ENCODE measurements at places on chromosomes 2 and 18. TPM values are rescaled to one million over a fixed set of nuclear protein-coding genes. Genes with fewer than 3 reads are reported as not detected.

DNA sequence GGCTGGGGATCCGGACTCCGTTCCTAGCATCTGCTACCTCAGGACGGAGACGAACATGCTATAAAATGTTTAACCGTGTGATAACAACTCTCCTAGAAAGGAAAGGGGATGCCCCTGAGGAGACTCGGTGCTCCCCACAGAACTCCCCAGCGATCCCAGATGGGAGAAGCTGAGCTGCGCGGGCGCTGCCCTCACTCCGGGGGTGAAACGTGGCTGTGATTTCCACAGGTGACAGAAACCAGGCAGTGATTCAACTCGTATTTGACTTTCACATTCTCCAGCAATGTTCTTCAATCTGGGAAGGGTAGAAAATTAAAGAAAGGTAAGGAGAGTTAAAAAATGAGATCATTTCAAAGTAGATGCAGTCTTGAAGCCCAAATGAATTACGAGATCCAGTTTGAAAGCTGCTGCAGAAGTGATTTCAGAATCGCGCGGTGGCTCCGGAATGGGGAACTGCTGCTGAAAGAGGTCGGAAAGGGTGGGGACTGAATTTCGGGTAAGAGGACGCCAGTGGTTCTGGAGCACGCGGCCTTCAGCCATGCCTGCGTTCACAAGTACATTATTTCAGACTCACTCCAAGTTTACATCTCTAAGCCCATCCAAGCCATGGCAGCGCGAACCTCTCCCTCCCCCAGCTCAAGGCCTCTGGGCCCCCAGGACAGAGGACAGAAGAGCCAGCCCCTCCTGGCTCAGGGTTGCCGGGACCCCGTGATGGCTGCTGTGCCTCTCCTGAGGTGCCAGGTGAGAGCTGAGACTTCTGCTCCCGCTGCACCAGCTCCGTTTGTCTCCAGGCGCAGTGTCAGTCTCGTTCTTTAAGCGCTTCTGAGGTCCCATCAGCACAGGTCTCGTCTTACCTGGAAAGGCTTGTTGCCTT, 39.5 kb downstream of the ADNP2 start:
- H3K36me3 ChIP-seq = no peaks in the 10 kb centered on the region
- DNase-seq = no peak
- peaks cover 10% of the 10 kb centered on the region for H3K27me3 ChIP-seq
- peak overlapping the region; percentile 74 for H3K4me3 ChIP-seq

Gene RND3
- not detected for total RNA-seq

- H3K36me3 ChIP-seq = no peaks in the 10 kb centered on the region
- no peaks in the 10 kb centered on the region for H3K4me1 ChIP-seq
- H3K27ac ChIP-seq = no peak overlapping the region
These were observed 47.8 kb downstream of the TMX3 start for GRCh38 chr18:68667121-68667520.

DNA sequence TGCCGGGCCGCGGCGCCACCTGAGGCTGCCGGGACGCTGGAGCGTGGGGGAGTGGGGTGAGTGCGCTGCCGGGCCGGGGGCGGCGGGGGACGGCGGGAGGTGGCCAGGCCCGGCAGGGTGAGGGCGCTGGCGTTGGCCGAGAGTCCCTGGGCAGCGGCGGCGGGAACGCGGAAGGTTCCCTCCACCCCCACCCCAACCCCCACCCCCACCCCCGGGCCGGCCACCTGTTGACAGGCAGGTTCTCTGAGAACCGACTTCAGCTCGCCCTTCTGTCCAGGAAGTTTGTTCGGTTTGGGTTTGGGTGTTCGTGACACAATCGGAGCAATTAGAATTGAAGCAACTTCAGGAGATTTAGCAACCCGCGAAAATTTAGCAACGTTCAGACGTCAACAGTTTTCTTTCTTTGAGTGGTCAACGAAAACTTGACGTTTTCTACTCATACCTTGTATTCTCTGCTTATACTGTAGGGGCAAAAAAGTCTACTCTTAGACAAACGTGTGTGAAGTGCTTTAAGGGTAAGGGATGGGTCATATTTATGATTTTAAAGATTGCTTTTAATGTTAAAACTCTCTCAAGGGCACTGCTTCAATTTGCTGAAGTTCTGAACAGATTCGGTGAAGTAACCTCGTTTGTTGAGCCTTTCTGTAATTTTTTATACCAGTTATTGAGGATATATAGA, 9.3 kb downstream of the OTX1 start:
- H3K27me3 ChIP-seq = peaks cover 83% of the 10 kb centered on the region
- H3K4me3 ChIP-seq = peak overlapping the region; percentile 41
- H3K4me1 ChIP-seq = peaks cover 39% of the 10 kb centered on the region
- no peak for DNase-seq

GRCh38 chr2:70388128-70388527, 86.3 kb upstream of the FAM136A start:
- no peaks in the 10 kb centered on the region for H3K36me3 ChIP-seq
- H3K4me3 ChIP-seq = no peak overlapping the region
- H3K27me3 ChIP-seq = peaks cover 27% of the 10 kb centered on the region
- no peak overlapping the region for H3K27ac ChIP-seq

DNA sequence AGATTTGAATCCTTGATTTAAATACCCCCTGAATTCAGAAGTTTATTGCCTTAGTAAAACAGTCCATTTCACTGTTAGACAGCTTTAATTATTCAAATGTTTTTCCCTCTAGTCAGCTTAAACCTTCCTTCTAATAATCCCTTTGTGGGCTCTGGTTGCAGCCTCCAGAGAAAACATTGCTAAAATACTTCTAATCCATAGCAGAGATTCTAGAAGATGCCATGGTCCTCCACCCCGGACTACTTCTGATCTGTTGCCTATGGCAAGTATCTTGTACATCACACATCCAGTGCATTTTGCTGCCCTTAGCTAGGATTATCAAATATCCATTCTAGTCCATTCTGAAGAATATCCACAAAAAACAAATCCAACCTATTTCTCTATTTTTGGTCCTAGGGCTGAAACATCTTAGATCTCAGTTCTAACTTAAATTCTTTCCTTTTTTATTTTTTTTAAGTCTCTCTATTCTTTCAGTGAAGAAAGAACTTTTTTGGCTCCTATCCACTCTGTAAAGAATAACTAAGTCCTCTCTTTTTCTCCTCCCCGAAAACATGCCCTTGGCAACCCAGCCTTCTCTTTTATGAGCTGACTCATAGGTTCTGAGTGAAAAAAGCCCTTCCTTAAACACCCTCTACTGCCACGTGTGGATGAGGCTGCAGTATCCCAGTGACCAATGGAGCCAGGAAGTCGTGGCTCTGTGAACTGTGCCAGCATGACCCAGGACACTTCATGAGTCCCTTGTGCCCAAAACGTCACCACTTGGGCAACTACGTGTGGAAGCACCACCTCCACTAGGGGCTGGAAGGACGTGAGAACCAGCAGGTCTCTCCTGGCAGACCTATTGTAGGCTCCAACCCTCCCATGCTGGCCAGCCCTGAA, 349.8 kb downstream of the TNS1 start:
- H3K4me1 ChIP-seq = no peaks in the 10 kb centered on the region
- no peaks in the 10 kb centered on the region for H3K36me3 ChIP-seq
- no peak overlapping the region for H3K27ac ChIP-seq
- no peaks in the 10 kb centered on the region for H3K27me3 ChIP-seq
- no peak overlapping the region for H3K4me3 ChIP-seq
- no peak for DNase-seq

Gene PXDN
- 2.0 TPM for total RNA-seq

DNA sequence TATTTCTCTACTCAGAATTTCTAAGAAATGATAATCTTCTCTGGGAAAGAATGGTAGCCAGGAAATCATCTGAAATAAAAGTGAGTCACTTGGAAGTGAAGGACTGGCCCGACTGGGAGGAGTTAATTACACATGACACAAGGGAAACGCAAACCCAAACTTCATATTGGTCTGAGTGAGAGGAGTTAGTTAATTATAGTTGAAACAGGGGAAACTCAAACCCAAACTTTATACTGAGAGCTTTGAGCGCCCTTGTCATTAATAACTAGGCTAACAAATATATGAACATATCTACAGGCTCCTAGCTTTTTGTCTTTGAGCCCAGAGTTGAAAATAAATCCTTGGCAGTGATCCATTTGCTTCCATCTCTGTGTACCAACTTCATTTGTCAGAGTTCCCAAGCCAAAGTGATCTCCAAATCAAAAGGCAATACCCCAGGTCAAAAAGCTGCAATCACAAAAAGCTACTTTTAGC, 187.8 kb upstream of the COL3A1 start:
- no peak for DNase-seq
- no peak overlapping the region for H3K27ac ChIP-seq
- H3K4me1 ChIP-seq = no peaks in the 10 kb centered on the region
- no peak overlapping the region for H3K4me3 ChIP-seq
- no peaks in the 10 kb centered on the region for H3K27me3 ChIP-seq

DNA sequence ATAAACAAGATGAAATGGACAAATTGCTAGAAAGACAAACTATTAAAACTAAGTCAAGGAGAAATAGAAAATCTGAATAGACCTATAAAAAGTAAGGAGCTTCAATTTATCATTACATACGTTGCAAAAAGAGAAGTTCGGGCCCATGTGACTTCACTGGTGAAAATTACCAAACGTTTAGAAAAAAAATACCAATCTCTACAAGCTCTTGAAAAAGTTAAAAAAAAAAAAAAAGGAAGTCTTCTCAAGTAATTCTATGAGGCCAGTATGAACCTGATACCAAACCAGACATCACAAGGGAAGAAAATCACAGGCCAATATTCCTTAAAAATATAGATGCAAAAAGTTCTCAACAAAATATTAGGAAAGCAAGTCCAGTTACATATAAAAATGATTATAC, 20.2 kb upstream of the ACVR2A start:
- H3K4me1 ChIP-seq = no peaks in the 10 kb centered on the region
- peaks cover 8% of the 10 kb centered on the region for H3K27me3 ChIP-seq
- no peak overlapping the region for H3K4me3 ChIP-seq
- no peak for DNase-seq
- H3K36me3 ChIP-seq = no peaks in the 10 kb centered on the region

Gene AKAIN1
- total RNA-seq = not detected

Gene DYSF
- total RNA-seq = 8.9 TPM

Gene MC2R
- not detected for total RNA-seq

GRCh38 chr2:221454459-221455105, 117.5 kb downstream of the EPHA4 start:
- DNase-seq = no peak
- no peak overlapping the region for H3K27ac ChIP-seq
- H3K27me3 ChIP-seq = no peaks in the 10 kb centered on the region
- no peak overlapping the region for H3K4me3 ChIP-seq

DNA sequence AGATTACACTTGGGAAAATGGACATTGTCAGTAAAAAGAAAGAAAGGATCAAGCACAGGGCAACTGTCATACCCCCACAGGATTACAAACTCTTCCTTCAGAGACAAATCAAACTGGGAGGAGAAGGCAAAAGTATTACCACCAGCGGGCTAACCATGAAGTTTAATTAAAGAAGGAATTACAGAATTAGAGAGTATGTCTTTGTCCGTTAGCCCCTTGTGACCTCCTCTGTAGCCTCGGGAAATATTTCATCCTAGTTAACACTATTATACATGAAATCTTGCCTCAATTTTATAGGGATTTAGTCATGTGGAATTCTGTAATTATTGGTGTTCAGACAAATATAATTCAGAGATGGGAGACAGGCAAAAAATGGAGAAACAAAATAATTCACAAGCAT, 60.7 kb downstream of the PAX3 start:
- peaks cover 36% of the 10 kb centered on the region for H3K27me3 ChIP-seq
- H3K27ac ChIP-seq = no peak overlapping the region
- no peak overlapping the region for H3K4me3 ChIP-seq
- no peak for DNase-seq
- no peaks in the 10 kb centered on the region for H3K36me3 ChIP-seq
- no peaks in the 10 kb centered on the region for H3K4me1 ChIP-seq

Measured in activated CD8-positive, alpha-beta memory T cell treated with anti-CD3 and anti-CD28 coated beads, Interleukin-2, amount 10 ng/mL, durations not matched to agents 7 days and 5 days (primary cell).